Esophagus mucosa (tissue), 1 donor: ENCODE measurements at places on chromosomes 3 and 15. TPM values are rescaled to one million over a fixed set of nuclear protein-coding genes. Genes with fewer than 3 reads are reported as not detected.

LIPC gene
- not detected for total RNA-seq

CLRN1 gene
- total RNA-seq, result not detected

STIMATE gene
- total RNA-seq, result 6.1 TPM

AQR gene
- total RNA-seq, result 28.7 TPM

ATG3 gene
- 41.0 TPM for total RNA-seq

RHCG gene
- 4,298 TPM for total RNA-seq

DNA sequence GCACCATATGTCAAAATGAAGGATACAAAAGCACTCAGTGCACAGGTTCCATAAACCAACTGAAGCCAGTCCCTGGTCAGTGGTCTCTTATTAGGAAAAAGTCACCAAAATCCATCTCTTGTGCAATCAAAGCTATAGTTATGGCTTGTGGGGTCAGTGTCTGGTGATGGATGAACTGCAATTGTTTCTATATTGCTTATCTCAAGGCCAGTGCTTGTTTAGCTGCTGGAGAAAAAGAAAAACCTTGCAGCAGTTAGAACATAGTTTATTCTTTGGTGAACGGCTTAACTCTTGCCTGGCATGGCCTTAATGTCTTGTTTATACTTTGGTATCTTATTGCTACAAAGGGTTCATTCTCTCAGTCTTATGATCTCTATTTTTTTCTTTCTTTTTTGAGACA, 2.9 kb upstream of the UQCRC1 start:
- no peak for ATAC-seq

- ATAC-seq, result no peak
These were observed 190.4 kb downstream of the MEGF11 start for GRCh38 chr15:66063147-66063546.

DNA sequence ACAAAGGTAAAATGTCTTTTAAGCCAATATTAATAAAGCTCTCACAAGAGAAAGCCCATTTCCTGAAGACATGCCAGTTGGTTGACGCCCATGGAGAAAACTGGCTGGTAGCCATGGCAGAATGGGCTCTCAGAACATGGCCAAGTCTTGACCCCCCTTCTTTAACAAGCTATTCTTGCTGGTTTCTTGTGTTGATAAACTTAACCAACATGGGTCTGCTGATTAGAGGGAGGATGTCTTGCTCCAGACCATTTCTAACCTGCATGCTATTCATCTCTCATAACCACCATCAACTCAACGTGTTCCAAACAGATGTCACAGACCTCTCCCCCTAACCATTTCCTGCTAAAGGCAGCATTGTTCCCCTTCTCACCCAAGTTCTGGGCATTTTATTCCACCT, 25.7 kb downstream of the NTRK3 start:
- no peak for ATAC-seq

- ATAC-seq, result no peak
These were observed 189.8 kb downstream of the PLCL2 start for GRCh38 chr3:17074559-17074958.

- no peak for ATAC-seq
These were observed 97.6 kb downstream of the TPRG1 start for GRCh38 chr3:189269365-189269764.

DNA sequence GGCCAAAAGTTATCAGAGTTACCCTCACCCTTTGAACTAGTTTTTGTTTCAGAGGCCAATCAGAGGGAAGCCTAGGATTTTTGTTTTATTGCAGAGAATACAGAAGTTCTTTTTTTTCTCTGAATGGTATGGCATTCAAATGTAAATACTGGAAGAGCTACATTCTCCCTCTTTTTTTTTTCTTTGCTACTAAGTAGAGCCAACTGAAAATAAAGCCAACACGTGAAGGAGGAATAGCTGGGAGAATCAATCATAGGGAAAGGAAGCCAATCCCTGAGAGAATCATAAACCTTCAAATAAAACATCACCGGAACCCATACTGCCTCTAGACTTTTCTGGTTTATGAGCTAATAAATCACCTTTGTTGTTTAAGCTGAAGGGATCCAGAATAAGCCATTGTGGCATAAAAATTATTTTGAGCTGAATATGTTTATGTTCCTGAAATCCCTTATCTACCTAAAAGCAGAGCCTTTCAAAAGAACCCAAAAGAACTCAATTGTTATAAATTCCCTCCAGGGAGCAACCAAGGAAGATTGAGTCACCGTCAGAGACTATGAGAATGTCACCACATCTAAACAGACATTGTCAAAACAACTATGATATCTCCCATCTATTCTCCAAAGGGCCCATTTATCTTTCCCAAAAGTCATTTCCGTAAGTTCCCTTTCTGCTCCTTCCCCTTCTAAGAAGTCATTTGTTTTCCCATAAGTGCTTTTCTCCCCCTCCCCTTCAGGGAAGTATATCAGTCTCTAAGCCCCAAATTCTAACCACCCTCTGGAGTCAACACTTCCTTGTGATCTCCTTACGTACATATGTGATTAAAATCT, 3.8 kb upstream of the ZNF280D start:
- no peak for ATAC-seq
